ENCODE measurements at places on chromosomes 2 and 18.

DNA sequence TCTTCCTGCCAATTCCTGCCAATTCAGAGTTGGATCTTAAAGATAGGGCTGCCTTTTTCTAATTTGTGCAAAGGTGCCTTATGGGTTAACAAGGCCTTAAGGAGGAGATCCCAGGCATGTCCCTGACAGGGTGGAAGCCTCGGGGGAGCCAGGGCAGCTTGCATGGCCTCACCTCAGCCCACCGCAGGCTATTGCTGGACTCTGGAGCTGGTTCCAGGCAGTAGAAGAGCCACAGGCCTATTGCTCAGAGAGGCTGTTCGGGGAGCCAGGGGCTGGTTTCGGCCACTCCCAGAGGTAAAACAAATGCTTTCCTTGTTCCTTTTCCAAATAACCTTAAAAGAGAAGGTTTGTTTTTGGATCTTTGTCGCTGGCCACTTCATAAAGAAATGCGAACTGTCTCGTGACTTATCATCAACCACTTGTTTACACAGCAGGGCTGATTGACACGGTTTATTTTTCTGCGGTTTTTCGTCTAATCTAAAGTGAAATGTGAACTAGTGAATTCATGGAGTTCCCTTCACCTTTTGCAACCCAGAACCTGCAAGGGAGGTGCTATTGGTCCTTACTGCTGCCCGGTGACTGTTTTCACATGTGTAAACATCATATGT, 108.6 kb downstream of the APOB start:
- no peak for DNase-seq

GRCh38 chr2:100235581-100235980, 86.7 kb downstream of the LONRF2 start:
- DNase-seq = no peak

DNA sequence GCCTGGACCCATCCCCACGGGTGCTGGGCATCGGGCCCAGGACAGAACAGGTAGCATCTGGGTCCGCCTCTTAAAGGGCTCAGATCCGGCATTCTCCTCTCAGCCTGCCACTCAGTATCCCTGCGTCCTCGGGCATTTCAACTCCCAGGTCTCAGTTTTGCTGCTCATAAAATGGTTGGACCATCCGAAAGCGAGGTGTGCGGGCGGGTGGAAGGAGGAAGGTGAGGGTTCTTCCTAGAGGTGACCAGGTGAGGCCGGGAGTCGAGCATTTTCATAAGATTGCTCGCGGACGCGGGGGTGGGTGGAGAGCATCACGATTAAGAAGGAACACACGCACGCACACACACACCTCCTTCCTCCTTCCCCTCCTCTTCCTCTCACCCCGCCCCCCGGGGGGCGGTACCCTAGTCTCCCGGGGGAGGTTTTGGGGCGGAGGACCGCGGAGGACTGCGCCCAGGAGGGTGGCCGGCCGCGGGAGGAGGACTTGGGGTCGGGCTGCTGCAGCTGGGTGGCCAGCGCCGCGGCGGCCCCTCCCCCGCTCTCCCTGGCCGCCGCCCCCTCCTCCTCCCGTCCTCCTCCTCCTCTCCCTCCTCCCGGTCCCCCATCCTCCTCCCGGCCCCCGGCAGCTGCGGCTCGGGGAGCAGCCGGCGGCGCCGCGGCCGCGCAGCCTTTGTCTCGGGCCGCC, 97.9 kb upstream of the GPR45 start:
- DNase-seq = peak; percentile 12

- no peak for DNase-seq
These were observed 146.5 kb downstream of the ASB1 start for GRCh38 chr2:238573065-238573778.

DNA sequence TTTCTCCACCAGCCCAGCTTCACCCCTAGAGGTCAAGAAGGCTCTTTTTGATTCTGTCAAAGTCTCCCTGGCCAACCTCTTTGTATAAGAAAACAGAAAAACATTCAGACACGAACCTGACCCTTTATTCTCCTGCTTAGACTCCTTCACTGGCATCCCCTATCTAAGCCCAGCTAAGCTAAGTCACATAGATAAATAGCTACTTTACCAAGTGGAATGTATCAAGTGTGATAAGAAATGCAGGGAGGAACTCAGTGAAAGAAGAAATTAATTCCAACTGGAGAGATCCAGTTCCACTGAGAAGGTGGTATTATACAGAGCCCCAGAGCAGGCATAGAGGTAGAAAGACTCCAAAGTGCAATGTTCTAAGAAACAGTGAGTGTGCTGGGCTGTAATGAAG, 489.5 kb downstream of the TNS1 start:
- no peak for DNase-seq

GRCh38 chr18:12998332-12999060, 7.3 kb downstream of the CEP192 start:
- no peak for DNase-seq

DNA sequence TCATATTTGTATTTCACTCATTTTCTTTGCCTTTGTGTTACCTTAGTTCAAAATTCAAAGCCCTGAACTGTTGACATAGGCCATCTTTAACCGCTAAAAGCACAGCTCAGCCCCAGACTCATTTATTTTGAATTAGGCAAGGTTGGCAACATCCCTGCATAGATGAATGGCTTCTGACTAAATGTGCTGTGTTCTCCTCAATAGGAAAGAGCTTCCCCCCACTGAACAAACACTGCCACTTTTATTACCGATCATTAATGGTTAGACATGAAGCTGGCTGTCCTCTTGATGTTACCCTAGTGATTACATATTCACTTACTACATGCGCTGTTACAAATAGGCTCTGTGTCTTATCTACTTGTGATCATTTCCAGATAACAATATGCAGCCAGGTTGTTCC, 170.7 kb downstream of the ADCYAP1 start:
- DNase-seq = no peak

DNA sequence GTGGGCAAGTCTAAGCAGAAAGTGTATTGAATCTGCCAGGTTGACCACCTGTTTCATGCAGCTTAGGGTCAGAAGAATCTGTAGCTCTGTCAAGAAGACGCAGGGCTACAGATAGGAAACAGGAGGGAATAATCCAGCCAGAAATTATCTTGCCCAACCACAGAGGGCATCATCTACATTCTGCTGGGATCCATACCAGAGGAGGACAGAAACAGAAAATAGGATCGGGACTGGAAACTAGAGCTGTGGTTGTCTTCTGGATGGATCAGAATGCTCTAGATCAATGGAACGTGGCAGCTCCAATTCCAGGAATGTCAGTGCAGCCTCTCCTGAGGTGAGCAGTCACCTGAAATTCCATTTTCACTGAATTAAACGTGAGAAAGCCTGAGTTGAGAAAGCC, 3.6 kb downstream of the SPATA3 start:
- no peak for DNase-seq

DNA sequence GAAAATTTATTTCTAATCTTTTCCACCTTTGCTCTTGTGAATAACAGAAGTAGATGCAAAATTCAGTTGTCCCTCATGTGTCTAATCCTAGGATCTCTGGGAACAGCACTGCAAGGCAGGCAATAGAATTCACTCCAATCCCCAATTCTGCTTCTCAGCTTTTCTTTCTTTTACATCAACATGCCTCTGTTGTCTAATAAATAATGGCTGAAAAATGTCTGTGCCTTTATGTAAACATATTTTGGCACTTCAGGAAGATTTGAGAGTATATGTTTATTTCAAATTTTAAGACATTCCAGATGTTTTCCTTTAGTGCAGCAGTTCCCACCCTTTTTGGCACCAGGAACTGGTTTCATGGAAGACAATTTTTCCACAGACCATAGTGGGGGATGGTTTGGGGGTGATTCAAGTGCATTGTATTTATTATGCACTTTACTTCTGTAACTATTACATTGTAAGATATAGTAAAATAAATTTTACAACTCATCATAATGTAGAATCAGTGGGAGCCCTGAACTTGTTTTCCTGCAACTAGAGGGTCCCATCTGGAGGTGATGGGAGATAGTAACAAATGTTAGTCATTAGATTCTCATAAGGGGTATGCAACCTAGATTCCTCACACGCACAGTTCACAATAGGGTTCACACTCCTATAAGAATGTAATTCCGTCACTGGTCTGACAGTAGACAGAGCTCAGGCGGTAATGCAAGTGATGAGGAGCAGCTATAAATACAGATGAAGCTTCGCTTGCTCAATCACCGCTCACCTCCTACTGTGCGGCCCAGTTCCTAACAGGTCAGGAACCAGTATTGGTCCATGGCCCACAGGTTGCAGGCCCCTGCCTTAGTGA, 590.3 kb upstream of the CNTNAP5 start:
- DNase-seq = no peak

- no peak for DNase-seq
These were observed 965.6 kb upstream of the NRXN1 start for GRCh38 chr2:51997571-51997970.

GRCh38 chr2:233118648-233119000, 58.5 kb downstream of the INPP5D start:
- no peak for DNase-seq

- no peak for DNase-seq
These were observed 41.9 kb downstream of the PRKD3 start for GRCh38 chr2:37282746-37283145.

DNA sequence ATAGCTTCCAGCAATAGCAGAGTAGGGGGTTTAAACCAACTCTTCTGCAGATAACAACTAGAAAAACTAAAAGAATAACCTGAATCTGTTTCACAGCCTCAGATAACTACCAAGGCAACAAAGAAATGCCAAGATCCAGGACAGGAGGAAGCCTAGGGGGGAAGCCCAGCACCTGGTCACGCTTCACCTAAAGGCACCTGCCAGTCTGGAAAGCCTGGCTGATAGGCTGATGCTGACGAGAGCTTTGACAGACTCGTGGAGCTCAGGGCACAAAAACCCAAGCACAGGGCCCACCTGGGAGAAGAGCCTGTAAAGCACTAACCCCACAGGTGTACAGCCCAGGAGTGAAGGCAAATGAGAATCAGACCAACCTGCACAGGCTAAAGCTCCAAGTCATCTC, 22.6 kb downstream of the EIPR1 start:
- DNase-seq = no peak

GRCh38 chr2:37268111-37268510, 36.7 kb downstream of the NDUFAF7 start:
- no peak for DNase-seq

DNA sequence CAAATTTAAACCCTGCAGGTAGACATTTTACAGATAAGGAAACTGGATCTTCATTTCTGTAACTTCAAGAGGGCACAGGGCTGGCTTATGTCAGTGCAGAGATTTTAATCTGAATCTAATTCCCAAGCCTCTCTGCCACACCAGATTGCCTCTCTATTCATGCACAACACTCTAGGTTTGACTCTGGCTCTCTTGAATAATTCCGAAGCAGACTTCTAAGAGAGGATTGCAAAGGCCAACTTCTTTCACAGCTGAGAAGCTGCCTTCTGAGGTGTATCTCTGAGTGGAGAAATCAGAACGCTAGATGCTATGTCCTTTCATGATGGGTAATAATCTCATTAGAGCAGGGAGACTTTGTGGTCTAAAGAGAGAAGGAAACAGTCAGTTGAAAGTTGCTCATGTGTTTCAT, 20.1 kb upstream of the MGAT5 start:
- DNase-seq = no peak

- no peak for DNase-seq
These were observed 33.9 kb downstream of the ADCY3 start for GRCh38 chr2:24886126-24886501.

DNA sequence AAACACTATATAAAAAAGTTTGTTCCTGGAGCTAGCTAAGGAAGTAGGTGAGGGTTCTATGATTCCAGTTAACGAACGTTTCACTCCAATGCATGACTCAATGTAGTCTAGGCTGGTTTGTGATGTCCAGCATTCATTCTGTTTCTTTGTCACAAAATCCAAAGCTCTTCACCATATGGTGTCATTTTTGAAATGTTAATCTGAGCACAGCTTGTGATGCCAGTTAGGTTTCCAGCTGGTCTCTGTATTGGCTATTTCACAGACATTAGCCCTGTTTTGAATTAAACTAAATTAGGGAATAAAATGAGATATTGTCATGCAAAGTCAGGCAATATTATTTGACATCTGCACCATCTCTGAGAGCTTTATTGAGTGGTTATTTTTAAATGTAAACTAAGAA, 159.4 kb downstream of the RBM43 start:
- DNase-seq = no peak

DNA sequence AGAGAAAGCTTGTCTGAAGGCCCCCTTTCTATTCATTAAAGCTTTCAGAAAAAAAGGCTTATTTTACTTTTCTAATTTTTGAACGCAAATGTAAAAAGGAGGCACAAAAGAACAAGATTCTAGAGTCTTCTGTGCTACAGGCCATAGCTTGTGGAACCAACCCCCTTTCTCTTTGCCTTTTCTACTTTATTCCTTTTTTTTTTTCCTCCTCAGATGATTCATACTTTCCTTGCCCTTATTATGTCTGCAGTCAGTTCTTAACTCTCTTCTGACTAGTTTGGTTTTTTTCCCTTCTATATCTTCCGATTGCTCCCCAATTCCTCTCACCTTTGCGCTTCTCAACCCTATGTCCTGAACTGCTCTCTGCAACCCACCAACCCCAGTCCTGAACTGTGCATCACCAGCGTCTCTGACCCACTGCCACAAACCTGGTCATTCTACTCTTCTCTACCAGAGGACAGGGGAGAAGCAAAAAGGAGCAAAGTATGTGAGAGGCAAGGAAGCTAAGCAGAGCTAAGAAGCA, 56.9 kb upstream of the WIPF1 start:
- DNase-seq = no peak

DNA sequence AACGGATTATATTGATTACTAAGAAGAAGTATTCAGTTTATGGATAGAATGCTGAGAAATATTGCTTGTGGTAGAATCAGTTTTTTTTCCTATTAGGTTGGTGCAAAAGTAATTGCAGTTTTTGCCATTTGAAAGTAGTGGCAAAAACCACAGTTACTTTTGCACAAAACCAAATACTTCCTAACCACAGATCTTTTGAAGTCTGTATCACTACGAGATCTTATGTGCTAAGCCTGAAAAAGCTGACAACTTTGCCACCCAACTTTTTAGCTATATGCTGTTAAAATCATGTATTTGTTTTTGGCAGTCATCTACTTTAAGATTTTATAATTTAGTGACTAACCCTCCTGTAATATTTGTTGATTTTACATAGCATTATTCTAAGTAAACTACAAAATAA, 24.6 kb downstream of the DNAJC10 start:
- no peak for DNase-seq

DNA sequence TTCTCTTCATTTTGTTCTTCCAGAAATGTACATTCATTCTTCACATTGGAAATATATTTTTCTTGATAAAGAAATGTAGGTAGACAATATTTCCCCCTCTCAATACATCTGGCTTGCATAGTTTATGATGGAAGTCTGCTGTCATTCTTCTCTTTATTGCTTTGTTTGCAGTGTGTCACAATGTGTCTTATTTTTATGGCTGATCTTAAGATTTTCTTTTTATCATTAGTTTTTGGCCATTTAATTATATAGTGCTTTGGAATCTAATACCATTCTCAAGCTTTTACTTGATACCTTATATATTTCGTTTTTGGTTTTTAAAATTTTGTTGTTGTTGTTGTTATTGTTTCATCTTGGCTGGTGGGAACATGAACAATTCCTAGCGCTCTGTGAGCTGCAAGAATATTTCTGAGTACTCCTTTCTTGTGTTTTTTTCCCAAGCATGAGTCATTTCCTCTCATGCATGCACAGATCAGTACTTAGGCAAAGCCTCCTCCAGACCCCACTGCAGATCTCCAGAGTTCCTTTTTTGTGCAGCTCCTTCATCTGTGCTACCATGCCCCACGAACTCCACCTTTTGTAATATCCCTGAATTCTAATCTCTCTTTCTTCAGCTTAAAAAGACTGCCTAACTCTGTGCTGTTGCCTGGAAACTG, 13.7 kb upstream of the MMADHC start:
- DNase-seq = no peak

GRCh38 chr2:180876506-180876905, 103.9 kb upstream of the UBE2E3 start:
- DNase-seq = no peak

Measured in stimulated activated CD4-positive, alpha-beta T cell treated with anti-CD3 and anti-CD28 coated beads, Interleukin-15, amount 100 ng/mL, for 1 hour (primary cell).